ENCODE measurements at places on chromosomes 7 and 10. TPM values are rescaled to one million over a fixed set of nuclear protein-coding genes. Genes with fewer than 3 reads are reported as not detected.

DNA sequence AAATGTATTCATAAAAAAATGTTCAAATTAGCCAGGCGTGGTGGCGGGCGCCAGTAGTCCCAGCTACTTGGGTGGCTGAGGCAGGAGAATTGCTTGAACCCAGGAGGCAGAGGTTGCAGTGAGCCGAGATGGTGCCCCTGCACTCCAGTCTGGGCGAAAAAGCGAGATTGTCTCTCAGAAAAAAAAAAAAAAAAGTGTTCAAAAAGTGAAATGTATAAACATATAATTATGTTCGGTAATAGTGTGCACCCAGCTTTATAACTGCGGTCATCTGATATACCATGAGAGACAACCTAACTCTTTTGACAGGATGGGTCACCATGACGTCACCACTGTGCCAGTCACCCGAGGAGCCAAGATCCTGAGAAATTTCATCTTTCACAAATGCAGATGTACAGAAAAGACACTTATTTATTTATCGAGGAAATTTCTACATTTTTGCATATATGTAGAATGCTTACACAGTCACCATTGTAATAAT lies 594 bp upstream of the RP9 start:
- ATAC-seq: no peak

GRCh38 chr7:93566876-93567275 lies 7.6 kb downstream of the CALCR start:
- no peak for ATAC-seq

DNA sequence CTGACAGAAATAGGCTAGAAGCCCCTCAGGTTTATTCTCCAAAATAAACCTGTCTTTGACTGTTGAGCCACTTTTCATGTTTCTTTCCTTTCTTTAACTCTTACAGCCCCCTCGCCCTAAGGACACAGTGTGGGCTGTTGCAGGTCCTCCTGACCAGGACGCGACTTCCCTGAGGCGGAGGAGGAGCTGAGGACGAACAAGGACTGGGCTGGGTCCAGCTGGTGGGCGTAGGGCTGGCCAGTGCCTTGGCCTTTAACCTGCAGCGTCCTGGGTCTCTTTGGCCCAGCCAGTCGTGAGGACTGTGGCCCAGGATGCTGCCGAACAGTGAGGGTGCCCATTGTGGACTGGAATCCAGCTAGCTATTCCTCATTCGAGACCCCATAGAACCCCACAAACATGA lies 13.4 kb upstream of the BMS1 start:
- ATAC-seq: no peak

The UCMA gene
- not detected for total RNA-seq

GRCh38 chr7:22822486-22823141 lies at the start of gene TOMM7:
TSS of gene TOMM7 (minus strand) at chr7:22822849. CDS start at chr7:22822779, 70 bp downstream.
- peak; percentile 92 for ATAC-seq

The VSTM4 gene
- total RNA-seq: 0.13 TPM
